Hematopoietic multipotent progenitor cell treated with erythropoietin and hydrocortisone succinate and interleukin-3 and kit ligand, for 4 days (in vitro differentiated cells): ENCODE measurements at places on chromosomes 4 and X.
A peak's percentile ranks its signal among the peaks of the same experiment; 100 is the strongest.

- no peak for DNase-seq
Observed at GRCh38 chr4:1043162-1043561, 31.7 kb downstream of the FGFRL1 start.

- DNase-seq, result no peak
Observed at GRCh38 chrX:154471839-154472684, 7.0 kb downstream of the LAGE3 start.

DNA sequence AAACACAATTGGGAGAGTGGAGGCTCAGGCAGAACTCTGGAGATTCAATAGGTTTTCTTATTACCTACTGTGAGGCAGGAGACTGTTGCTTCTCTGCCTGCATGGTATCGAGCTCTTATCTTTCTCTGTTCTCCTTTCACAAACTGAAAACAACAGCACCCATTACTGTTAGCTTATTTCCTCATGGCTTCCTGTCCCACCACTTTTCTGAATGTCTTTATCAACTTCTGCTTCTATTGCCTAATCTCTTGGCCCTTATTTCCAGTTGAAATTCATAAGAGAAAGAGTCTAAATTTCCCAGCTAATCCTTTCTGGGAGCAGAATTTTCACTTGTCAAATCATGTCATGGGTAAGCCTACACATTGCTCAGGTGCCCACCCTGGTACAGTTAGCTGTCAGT is 46.8 kb upstream of the NDST3 start:
- peak; percentile 68 for DNase-seq

DNA sequence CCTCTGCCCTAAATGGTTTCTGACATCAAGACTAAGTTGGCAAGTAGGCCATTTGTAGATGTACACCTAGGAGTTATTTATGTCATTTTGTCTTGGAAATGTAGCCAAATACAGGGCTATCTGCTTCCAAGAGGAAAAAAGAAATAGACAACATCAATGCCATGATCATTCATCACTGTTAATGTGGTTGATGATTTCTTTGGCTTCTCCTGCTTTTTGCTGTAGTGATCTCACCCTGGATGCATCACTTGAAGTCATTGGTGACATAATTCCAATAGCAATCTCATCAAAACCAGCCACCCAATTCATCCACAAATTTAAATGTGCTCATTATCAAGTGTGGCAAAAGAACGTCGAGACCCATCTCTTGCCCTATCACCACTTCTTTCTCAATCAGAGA is 222.6 kb upstream of the PPARGC1A start:
- DNase-seq, result no peak

DNA sequence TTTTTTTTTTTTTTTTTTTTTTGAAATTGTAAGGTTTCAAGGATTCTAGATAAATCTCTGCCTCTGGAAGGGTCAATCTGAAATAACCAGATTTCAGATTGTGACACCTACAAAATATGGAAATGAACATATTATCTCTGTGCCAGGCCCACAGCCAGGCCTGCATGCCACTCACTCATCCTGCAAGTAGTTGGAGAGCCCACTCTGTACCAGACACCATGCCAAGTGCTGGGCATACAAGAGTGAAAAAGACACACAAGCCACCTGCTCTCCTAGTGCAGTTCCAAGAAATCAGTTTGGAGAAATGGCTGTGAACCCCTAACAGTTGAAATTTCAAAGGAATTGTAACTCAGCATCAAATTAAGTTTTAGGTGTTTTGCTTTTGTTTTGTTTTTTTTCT is 145.9 kb upstream of the NOCT start:
- DNase-seq, result no peak

DNA sequence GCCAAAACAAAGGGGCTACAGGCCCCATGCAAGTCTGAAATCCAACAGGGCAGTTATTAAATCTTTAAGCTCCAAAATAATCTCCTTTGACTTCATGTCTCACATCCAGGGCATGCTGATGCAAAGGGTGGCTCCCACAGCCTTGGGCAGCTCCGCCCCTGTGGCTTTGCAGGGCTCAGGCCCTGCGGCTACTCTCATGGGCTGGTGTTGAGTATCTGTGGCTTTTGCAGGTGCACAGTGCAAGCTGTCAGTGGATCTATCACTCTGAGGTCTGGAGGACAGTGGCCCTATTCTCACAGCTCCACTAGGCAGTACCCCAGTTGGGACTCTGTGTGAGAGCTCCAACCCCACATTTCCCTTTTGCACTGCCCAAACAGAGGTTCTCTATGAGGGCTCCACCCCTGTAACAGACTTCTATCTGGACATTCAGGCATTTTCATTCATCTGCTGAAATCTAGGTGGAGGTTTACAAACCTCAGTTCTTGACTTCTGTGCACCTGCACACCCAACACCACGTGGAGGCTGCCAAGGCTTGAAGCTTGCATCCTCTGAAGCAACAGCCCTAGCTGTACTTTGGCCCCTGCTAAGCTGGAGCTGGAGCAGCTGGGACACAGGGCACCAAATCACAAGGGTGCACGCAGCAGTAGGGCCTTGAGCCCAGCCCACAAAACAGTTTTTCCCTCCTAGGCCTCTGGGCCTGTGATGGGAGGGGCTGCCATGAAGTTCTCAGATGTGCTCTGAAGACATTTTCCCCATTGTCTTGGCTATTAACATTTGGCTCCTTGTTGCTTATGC is 154.8 kb upstream of the PDE5A start:
- no peak for DNase-seq

DNA sequence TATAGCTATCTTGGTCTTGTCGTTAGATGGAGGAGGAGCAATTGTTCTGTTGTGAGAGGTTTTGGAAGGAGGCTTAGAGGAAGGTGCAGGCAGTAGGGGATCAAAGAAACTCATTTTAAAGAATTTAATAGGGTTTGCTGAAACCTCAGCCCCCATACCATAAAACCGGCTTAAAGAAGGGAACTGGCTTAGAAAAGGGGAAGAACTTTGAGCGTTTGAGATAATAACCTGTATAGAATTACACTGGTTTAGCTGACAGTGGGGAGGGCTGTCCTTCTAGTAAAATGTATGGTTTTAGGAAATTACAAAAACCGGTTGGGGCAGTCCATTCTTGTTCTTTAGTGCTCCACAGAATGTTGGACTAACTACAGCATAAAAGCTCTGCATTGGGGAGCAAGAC is 128.1 kb downstream of the KDM6A start:
- DNase-seq, result peak; percentile 53

DNA sequence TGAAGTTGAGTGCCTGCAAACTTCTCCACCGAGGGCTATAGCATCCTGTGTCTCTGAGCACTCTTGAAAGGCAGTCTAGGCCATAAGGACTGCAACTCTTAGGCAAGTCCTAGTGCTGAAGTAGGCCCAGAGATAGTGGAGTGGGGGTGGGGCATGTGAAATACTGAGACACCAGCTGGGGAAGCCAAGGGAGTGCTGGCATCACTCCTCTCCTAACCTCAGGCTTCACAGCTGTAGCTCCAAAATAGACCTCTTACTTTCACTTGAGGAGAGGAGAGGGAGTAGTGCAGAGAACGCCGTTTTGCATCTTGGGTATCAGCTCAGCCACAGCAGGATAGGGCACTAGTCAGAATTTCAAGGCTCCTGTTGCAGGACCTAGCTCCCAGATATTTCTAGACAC is 56.2 kb upstream of the CYSLTR1 start:
- no peak for DNase-seq

GRCh38 chrX:136336623-136337022 is 35.9 kb downstream of the ADGRG4 start:
- DNase-seq, result peak; percentile 12

- DNase-seq, result no peak
Observed at GRCh38 chr4:18390655-18391353, 369.2 kb upstream of the LCORL start.

DNA sequence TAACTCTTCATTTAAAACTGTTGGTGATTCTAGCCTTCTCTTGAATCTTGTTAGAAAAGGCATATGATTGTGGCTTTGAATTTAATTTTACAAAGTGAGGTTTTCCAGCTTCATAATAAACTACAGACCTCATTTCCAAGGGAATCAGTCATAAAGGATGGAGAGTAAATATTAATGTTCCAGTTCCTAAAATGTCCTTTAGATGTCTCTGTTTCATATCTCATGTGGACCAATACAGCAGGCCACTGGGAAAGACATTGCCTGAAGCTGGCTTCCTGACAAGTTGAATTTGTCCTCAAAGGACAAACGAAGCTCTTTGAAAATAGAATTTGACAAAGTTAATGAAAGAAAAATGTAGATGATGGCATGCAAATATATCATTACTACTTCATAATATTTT is 125.4 kb downstream of the ZNF330 start:
- DNase-seq, result peak; percentile 79

GRCh38 chrX:132407691-132408090 is 81.1 kb downstream of the MBNL3 start:
- DNase-seq, result no peak

DNA sequence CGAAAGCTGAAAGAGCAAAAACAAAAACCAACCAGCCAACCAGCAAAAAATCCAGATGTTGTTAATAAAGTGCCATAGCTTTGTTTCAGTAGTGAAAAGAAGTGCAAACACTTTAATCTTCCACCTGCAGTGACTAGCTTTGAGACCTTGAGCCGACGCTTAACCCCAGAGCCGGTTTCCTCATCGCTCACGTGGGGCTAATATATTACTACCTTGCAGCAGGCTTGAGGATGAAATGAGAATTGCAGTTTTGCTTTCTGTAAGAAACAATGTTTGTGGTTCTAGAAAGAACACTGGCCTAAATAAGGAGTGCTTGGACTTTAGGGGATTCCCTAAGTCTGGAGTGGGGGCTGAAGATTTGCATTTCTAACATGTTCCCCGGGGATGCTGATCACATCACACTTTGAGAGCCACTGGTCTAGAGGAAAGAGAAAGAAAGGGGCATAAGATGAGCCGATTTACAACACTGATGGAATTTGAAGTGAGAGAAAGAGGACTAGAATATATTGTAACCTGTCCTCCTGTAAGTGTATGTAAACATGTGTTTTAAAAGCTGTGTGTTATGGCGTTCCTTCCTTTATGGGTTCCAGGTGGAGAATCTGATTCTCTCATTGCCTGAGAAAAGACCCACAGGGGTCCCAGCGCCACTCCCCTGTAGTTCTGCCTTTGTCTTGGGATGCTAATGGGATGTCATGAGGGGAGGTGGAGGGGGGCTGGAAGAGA is 1.4 kb downstream of the FGF2 start:
- DNase-seq, result peak; percentile 59

DNA sequence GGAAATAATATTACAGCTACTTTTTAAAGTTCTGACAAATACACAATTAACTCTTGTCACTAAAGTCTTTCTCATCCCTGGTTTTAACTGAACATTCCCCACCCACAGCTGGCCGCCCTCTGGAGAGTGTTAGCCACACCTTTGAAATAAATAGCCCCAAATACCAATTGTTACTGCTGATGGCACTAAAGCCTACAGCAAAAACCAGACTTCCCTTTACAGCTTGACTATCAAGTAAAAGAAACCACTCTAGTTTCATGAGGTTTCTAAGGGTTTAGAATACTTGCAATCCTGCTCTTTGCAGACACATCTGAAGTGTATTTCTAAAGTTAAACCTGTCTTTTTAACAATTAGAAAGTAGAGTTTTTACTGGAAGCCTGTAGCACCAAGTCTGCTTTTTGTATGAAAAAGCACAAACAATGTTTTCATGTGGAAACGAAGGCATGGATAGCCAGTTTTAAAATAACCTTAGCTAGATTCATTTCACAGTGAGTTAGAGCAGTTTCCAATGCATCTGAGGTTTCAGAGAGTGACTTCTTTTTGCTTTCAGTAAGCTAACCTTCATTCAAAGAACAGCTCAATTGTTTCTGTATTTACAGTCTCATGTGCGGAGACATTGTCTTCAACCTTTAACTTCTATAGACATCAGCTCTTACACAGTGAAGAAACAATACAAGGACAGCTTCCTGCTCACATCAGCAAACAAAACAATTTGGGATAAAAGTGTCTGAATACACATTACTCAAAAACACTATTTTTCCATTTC is 164.8 kb upstream of the VEGFC start:
- DNase-seq, result no peak

DNA sequence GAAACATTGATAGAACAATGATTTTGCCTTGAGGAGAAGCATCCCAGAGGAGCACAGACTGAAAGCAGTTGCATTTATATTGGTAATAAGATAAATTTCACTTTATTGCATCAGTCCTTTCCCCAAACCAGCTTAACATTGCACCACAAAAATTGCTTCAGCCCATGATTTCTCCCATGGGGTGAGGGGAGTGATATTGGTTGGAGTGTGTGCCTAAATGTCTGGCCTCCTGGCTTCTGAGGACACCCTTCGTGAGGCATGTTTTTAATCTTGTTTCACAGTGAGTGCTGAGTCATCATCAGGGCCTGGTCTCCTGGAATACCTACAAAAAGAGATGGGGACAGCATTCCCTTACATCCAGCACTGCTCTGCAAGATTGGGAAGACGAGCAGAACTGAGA is 487.9 kb downstream of the C4orf33 start:
- peak; percentile 17 for DNase-seq

- no peak for DNase-seq
Observed at GRCh38 chrX:102860235-102860634, 76.8 kb upstream of the RAB40AL start.

DNA sequence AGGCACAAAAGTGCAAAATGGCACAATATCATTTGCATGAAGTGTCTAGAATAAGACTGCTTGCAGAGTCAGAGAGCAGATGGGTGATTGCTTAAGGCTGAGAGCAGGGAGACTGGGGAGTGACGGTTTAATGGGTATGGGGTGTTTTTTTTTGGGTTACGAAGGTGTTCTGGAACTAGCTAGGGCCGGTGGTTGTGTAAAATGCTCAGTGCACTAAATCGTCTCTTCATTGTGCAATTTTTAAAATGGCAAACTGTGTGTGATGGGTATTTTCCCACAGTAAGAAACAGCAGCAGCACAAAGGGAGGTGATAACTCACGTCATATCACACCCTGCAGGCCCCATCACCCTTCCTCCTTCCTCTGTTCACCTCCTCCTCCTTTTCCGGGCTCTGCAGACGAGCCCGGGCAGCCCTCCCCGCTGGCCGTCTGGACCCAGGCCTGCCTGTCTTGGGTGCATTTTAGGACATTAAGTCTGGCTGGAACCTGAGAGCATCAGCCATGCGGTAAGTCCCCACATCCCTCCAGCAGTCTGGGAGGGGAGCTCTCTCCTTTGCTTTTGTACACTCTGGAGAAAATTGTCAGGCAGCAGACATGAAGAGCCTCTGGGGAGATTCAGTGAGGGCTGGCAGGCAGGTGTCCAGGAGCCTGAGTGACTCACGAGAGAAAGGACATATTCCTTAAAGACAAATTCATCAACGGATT is 42.7 kb downstream of the ASMT start:
- peak; percentile 84 for DNase-seq

- no peak for DNase-seq
Observed at GRCh38 chr4:112637552-112637866, 566 bp downstream of the LARP7 start.

DNA sequence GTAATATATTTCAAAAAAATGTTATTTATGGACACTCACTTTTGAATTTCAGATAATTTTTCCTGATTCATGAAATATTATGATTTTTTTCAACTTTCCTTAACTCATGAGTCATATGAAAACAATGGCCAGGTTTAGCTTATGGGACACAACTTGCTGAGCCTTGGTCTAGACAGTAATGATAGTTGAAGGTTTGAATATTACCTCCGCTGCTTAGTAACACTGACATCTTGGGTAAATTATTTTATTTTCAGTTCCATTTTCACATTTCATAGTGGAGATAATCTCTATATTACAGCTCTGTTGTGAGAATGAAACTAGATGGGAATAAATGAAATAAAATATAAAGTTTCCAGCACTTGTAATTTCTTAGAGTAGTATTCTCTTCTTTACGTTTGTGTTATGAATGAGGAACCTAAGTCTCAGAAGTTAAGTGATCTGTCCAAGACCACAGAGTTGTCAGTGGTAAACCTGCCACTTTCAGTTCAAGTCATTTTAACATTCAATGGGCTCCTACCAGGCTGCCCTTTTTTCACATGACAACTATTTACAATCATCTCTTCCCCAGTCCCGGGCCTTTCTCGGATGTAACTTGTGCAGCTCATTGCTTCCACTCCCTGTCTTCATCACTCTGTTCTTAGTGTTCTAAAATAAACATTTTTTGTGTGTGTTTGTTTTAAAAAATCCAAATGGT is 46.8 kb upstream of the GC start:
- no peak for DNase-seq
